Thoracic aorta (tissue), 2 donors: ENCODE measurements at places on chromosomes 12 and 14. TPM values are rescaled to one million over a fixed set of nuclear protein-coding genes. Genes with fewer than 3 reads are reported as not detected.

DNA sequence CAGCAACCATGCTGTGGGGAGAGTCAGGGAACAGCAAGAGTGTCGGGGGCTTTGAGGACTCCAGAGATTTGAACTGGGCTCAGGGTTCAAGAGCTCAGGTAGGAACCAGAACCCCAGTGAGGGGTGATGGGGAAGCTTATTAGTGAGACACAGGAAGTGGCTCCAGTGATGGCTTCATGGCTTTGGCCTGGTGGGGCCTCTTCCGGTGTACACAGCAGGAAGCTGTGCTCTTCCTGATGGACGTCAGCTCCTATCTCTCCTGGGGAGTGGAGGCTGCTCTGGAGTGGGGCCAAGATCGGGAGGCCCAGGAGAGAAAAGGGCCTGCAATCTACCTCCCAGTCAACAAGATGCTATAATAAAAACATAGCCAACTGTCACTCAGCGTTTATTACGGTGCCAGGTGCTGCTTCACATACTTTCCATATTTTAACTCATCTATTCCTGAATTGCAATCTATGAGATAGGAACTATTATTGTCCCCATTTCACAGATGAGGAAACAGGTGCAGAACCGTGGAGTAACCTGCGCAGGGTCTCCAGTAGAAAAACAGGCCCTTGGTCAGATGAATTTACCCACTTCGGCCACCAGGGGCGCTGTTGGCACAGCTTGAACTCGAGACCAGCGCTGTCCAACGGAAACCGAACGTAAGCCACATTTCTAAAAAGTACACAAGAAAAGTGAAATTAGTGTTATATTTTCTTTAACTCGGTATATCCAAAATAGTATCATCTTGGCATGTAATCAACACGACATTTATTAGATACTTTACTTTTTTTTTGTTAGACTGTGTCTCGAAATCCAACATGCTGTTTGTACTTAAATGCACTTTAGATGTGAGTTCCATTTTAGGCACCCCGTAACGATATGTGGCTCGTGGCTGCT lies 63.6 kb upstream of the DLK1 start:
- H3K4me3 ChIP-seq = no peak overlapping the region
- no peak overlapping the region for H3K27ac ChIP-seq
- H3K4me1 ChIP-seq = no peaks in the 10 kb centered on the region
- no peaks in the 10 kb centered on the region for H3K36me3 ChIP-seq
- no peak for DNase-seq

DNA sequence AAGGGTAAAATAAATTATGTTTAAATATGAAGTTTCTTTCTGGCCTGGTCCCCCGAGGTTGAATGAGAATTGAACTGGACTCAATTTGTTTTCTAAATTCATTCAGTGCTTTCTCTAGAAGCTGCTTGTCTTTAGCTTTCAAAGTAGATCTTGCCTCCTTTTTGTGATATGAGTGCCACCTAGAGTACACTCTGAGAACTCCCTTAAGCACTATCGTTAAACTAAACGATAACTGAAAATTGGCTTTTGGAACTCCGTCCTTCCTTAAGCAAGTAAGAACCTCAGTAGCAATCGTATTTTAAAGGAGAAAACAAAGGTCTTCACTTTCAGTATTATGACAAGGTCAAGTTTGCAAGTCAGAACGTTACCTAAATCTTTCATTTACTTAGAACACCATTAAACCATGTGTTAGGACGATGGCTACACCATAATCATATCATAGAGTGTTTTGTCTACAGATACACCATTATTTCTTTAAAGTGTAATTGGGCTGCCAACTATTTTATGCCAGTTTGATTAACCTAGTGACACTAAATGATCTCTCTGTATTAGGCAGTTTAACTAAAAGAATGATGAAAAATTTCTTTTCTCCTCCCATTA lies 364.8 kb downstream of the SNAPC1 start:
- no peak for DNase-seq
- H3K4me3 ChIP-seq = no peak overlapping the region
- no peaks in the 10 kb centered on the region for H3K4me1 ChIP-seq
- no peaks in the 10 kb centered on the region for H3K36me3 ChIP-seq

- no peaks in the 10 kb centered on the region for H3K27me3 ChIP-seq
- no peak overlapping the region for H3K27ac ChIP-seq
- no peak for DNase-seq
- no peak overlapping the region for H3K4me3 ChIP-seq
- no peaks in the 10 kb centered on the region for H3K4me1 ChIP-seq
- no peaks in the 10 kb centered on the region for H3K36me3 ChIP-seq
Measured at GRCh38 chr14:23800811-23801210, 152.8 kb upstream of the DHRS4 start.

GRCh38 chr12:561908-562593 lies 101.2 kb downstream of the NINJ2 start:
- H3K27me3 ChIP-seq = no peaks in the 10 kb centered on the region
- H3K27ac ChIP-seq = no peak overlapping the region
- H3K36me3 ChIP-seq = peaks cover 5% of the 10 kb centered on the region
- peak overlapping the region; percentile 47 for H3K4me3 ChIP-seq
- peaks cover 16% of the 10 kb centered on the region for H3K4me1 ChIP-seq

GRCh38 chr12:129523621-129524020 lies 380.2 kb downstream of the TMEM132D start:
- no peaks in the 10 kb centered on the region for H3K27me3 ChIP-seq
- H3K36me3 ChIP-seq = no peaks in the 10 kb centered on the region
- H3K27ac ChIP-seq = no peak overlapping the region
- DNase-seq = no peak

DNA sequence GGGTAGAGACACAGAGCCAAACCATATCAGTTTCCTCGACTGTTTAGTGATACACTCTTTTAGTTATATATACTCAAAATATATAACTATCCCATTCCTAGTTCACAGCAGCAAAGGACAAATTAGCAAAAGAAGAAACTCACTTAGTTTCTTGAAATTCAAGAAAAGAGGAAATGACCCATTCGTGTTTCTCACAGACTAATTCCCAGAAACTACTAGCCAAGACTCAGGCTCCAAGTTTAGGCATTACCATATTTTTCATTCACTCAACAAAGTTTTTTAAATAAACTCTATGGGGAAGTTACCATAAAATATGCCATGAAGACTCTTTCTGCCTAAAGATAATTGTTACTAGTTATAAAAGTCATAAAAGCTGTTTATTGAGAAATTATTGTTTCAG lies 152.3 kb upstream of the DAAM1 start:
- no peak overlapping the region for H3K27ac ChIP-seq
- DNase-seq = no peak
- no peaks in the 10 kb centered on the region for H3K4me1 ChIP-seq
- H3K27me3 ChIP-seq = no peaks in the 10 kb centered on the region

- H3K27me3 ChIP-seq = no peaks in the 10 kb centered on the region
- DNase-seq = no peak
- H3K36me3 ChIP-seq = no peaks in the 10 kb centered on the region
- H3K27ac ChIP-seq = no peak overlapping the region
- no peaks in the 10 kb centered on the region for H3K4me1 ChIP-seq
- no peak overlapping the region for H3K4me3 ChIP-seq
Measured at GRCh38 chr12:14564336-14564959, 3.2 kb downstream of the PLBD1 start.

- H3K27me3 ChIP-seq = no peaks in the 10 kb centered on the region
- no peak overlapping the region for H3K27ac ChIP-seq
- no peaks in the 10 kb centered on the region for H3K4me1 ChIP-seq
- H3K4me3 ChIP-seq = no peak overlapping the region
- no peak for DNase-seq
- no peaks in the 10 kb centered on the region for H3K36me3 ChIP-seq
Measured at GRCh38 chr12:127944211-127944899, 322.6 kb upstream of the TMEM132C start.

DNA sequence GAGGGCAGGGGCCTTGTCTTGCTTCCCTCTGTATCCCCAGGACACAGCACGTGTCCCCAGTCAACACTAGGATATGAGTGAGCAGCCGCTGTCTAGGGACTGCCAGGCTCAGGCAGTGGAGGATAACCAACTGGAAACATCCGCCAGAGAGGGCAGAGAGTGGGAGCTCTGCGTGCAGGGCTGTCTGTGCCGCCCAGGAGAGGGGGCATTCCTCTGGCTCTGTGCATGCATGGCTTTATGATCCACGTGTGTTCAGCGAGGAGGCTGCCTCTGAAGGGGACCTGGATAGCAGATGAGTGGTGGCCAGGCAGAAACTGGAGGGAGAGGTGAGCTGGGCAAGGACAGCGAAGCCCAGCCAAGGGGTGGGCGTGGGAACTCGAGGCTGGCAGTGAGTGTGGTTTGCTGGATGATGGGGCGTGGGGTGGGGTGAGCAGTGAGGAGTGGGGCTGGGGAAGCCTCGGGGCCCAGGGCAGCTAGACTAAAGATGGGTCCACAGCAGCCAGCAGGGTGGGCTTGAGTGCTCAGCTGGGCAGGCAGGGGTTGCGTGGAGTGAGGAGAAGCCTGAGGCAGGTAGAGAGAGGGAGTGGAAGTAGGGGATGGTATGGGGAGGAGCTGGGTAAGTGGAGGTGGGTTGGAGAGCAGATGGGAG lies 72.9 kb downstream of the PRIMA1 start:
- H3K27ac ChIP-seq = no peak overlapping the region
- no peaks in the 10 kb centered on the region for H3K4me1 ChIP-seq
- no peak for DNase-seq
- no peaks in the 10 kb centered on the region for H3K27me3 ChIP-seq
- no peak overlapping the region for H3K4me3 ChIP-seq

DNA sequence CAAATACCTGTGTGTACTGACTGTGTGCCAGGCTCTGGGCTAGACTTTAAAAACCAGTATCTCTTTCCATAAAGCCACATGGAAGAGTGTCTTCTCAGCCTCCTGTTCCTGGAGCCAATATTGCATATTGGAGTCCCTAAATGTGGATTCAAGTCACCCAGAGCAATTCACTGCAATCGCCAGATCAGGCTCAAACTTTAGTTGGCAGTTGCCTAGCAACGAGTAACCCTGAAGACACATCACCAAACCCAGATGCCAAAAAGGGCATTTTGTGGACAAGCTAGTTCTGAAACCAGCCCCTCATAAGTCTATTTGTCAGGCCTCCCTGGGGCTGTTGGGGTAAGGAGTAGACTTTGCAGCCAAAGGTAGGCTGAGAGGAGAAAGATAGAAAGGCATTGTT lies 13.7 kb downstream of the DPF3 start:
- no peak overlapping the region for H3K4me3 ChIP-seq
- no peak for DNase-seq
- H3K36me3 ChIP-seq = no peaks in the 10 kb centered on the region

GRCh38 chr12:67943141-67943892 lies 45.9 kb upstream of the IFNG-AS1 start:
- H3K4me1 ChIP-seq = no peaks in the 10 kb centered on the region
- H3K27me3 ChIP-seq = no peaks in the 10 kb centered on the region
- no peaks in the 10 kb centered on the region for H3K36me3 ChIP-seq
- H3K27ac ChIP-seq = no peak overlapping the region

GRCh38 chr12:11689591-11690186 lies 40.2 kb downstream of the ETV6 start:
- no peaks in the 10 kb centered on the region for H3K36me3 ChIP-seq
- H3K27ac ChIP-seq = no peak overlapping the region
- no peaks in the 10 kb centered on the region for H3K27me3 ChIP-seq

DNA sequence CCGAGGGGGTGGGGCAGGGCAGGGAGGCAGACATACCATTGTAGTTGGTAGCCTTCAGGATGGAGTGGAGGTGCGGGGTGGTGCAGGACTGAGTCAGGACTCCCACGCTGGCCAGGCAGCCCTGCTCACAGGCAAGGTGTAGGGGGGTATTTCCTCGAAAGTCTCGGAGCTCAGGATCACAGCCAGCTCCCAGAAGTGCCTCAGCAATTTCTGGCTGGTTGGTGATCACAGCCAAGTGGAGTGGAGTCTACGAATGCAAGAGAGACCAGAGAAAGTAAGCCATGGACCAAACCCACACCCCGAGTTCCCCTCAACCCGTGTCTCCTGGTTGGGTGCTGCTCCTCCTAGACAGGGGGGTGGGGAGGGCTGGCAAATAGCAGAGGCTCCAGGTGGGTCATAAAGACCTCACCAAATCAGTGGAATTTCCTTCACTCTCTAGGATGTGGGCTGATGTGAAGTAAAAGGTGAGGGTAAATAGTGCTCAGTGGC lies 1.4 kb downstream of the NFKBIA start:
- H3K27me3 ChIP-seq = no peaks in the 10 kb centered on the region
- H3K4me3 ChIP-seq = peak overlapping the region; percentile 88
- H3K27ac ChIP-seq = peak overlapping the region; percentile 99
- peaks cover 49% of the 10 kb centered on the region for H3K36me3 ChIP-seq
- DNase-seq = no peak

GRCh38 chr14:85533861-85534291 lies 3.9 kb downstream of the FLRT2 start:
- no peaks in the 10 kb centered on the region for H3K36me3 ChIP-seq
- H3K27me3 ChIP-seq = no peaks in the 10 kb centered on the region
- H3K4me3 ChIP-seq = peak overlapping the region; percentile 77
- DNase-seq = no peak
- H3K4me1 ChIP-seq = peaks cover 13% of the 10 kb centered on the region
- H3K27ac ChIP-seq = no peak overlapping the region

DNA sequence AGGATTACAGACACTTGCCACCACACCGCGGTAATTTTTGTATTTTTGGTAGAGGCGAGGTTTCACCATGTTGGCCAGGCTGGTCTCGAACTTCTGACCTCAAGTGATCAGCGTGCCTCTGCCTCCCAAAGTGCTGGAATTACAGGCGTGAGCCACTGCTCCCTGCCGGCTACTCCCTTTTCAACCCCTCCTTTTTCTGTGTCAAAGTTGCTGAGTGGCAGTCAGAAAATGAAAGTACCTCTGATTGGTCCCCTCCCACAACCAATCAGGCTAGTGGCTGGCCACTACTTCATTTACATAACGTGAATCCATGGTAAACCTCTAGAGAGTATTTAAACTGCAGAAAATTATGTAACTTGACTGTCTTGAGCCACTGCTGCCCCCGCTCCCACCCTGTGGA lies 5.9 kb downstream of the RESF1 start:
- no peak overlapping the region for H3K4me3 ChIP-seq
- no peaks in the 10 kb centered on the region for H3K27me3 ChIP-seq
- peaks cover 15% of the 10 kb centered on the region for H3K4me1 ChIP-seq
- no peak overlapping the region for H3K27ac ChIP-seq

GRCh38 chr14:55514819-55515490 lies 65.1 kb upstream of the KTN1 start:
- H3K4me3 ChIP-seq = no peak overlapping the region
- no peaks in the 10 kb centered on the region for H3K4me1 ChIP-seq
- no peak for DNase-seq
- no peaks in the 10 kb centered on the region for H3K36me3 ChIP-seq
- no peak overlapping the region for H3K27ac ChIP-seq
- no peaks in the 10 kb centered on the region for H3K27me3 ChIP-seq

ASCL1 gene
- total RNA-seq = not detected

PNP gene
- 42.4 TPM for total RNA-seq

TMEM132D gene
- not detected for total RNA-seq

FOXG1 gene
- 0.28 TPM for total RNA-seq

IGFBP6 gene
- total RNA-seq = 2,150 TPM

SLC17A8 gene
- not detected for total RNA-seq

POTEM gene
- not detected for total RNA-seq

MANSC4 gene
- not detected for total RNA-seq

PPFIBP1 gene
- total RNA-seq = 103 TPM

STAB2 gene
- not detected for total RNA-seq
